IPS-NIHi11 (cell line): ENCODE measurements at places on chromosomes 2 and 18.
A peak's percentile ranks its signal among the peaks of the same experiment; 100 is the strongest.

DNA sequence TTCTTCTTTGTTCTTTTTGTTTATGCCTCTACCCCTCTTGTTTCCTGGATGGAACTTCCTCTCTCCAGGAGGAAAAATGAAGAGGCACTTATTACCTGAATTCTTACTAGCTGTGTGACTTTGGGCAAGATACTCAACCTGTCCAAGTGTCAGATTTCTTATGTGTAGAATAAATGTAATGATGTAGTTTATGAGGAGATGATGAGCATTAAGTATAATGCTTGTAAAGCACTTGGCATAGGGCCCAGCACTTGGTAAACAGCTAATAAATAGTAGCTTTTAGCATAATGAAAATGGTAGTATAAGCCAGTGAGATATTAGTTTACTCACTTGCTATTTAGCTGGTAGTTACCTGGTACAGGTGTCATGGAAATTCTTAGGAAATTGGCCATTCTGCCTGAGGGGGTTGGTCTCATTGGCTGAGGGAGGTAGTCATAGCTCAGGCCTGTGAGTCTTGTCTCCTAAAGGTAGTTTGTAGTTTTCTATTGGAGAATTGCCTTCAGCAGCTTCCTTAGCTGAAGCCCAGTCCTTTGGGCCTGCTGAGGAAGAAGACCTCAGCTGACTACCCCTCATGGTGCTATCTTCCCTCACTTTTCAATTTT, 133.4 kb upstream of the NABP1 start:
- no peak for DNase-seq

DNA sequence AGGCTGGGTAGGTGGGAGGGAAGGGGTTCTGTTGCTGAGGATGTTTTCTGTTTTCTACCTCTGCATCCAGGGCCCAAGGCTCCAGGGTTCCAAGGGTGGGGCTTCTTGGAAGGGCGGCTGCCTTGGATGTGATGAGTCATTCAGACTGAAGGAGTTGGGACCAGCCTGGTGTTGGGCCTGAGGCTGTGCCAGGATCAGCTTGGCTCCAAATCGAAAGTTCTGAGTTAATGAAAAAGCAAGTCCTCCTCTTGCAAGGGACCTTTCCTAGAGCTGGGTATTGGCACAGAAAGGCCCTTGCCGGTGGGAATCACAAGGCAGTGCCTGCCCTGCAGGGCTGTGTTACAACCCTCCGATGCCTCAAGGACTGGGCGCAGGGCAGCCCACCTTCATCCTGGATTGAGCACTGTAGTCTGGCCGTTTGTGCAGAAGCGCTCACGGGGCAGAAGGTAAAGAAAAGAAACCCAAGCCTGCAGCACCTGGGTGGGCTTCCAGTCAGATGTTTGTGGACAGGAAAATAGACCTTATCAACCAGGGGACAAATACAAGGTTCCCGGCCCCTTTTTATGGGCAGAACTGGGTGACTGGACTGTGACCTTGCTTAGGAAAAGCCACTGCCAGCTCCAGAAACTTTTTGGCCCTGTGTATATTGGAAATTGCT, 52.5 kb upstream of the MCFD2 start:
- DNase-seq, result peak; percentile 45

DNA sequence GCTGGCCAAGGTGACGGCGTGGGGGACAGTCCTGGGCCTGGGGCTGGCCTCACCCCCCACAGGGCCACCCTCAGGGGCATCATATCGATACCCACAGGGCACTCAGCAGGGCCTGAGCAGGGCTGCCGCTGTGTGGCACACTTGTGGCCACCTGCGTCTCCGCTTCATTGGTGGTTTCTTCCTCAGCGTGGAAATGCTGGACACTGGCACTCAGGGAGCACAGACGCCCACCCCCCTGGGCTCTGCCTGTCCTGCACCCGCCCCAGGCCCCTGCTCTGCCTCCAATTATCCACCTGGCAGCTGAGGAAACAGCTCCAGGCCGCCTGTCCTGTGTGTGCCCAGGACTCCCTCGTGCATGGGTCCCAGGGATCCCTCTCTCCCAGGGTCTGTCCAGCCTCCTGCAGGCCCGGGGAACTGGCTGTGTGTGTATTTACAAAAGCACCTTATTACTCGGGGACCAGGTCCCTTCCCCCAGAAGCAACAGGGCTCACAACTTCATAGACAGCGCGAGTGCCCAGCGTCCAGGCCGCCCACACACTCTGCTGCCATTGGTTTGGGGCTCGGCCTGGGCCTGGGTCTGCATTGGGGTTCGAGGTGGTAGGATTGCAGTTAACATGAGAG, 13.1 kb downstream of the CROCC2 start:
- DNase-seq, result no peak

GRCh38 chr2:96923201-96923600, 53.3 kb upstream of the SEMA4C start:
- DNase-seq, result no peak

DNA sequence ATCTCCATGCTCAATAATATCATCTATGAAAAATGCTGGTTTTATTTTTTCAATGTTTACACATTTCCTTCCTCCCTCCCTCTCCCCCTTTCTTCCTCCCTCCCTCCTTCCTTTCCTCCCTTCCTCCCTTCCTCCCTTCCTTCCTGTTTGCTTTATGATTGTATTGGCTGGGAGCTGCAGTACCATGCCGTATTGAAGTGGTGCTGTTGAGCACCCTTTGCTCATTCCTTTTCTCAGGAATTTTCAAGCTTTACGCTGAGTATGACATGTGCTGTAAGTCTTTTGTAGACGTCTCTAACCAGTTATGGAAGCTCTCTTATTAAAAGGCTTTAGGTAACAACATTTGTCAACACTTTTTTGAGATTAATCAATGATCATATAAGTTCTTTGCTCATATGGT, 100.4 kb downstream of the SNTG2 start:
- no peak for DNase-seq

DNA sequence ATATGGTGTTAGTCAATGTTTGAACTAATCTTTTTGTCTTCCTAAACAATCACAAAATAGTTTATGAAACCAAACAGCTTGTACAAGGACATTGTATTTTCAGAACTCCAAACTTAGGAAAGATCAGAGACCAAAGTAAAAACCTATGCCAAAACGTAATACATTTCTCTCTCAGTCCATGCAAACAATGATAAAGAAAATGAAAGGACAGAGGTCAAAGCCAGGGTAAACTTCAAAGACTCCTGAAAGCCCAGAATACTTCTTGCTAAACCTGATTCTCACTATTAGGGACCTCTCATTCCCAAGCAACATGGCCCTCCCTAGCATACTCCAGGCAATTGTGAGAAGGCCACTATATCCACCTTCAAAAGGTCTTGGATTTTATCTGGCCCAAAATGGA, 105.1 kb upstream of the GALNT5 start:
- DNase-seq, result no peak

DNA sequence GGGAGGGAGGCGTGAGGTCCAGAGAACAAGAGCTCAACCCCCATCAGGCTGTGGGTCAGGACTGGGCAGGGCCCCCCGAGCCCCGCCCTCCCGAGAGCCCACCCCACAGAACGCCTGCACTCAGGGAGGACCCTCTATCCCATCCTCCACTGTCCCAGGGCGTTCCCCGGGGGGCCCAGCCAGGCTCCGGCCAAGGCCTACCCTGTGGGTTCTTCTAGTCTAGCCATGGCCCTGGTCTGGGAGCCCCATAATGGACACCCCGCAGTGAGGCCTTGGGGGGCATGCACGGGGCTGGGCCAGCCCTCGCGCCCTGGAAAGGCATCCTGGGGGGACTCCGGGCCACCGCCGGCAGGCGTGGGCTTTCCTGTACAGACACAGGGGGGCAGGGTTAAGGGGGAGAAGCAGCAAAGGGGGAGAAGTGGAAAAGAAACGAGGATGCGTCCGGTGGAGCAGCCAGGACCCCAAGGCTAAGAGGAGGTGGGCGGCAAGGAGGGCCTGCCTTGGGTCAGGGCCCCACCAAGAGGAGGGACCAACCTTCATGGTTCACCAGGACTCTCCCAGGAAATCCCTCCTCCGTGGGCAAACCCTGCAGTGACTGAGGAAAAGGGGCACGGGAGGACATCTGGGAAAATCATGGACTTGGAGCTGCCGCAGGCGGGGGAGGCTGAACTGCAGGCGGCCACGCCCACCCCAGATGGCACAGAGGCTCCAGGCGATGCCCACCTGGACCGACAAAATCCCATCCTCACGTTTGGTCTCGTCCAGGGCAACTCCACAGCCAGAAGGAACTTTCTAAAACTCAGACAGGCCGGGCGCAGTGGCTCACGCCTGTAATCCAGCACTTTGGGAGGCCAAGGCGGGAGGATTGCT, 2.7 kb upstream of the CROCC2 start:
- no peak for DNase-seq

DNA sequence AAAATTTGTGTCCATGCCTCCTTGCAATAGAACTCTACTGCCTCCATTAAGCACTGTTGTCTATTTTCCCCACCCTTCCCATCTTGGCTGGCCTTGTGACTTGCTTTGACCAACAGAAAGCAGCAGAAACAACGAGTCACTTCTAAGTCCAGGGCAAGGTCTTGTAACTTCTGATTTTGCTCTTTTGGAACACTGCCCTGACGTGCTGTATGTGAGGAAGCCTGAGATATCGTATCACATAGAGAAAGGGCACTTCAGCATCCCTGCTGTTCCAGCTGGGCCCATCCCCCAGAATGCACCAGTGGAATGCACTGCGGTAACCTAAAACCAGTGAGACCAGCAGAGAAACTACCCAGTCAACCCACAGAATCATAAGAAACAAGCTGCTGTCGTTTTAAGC, 28.1 kb downstream of the NCKAP1 start:
- peak; percentile 66 for DNase-seq
